ENCODE measurements at places on chromosomes 4 and X. TPM values are rescaled to one million over a fixed set of nuclear protein-coding genes. Genes with fewer than 3 reads are reported as not detected.

DNA sequence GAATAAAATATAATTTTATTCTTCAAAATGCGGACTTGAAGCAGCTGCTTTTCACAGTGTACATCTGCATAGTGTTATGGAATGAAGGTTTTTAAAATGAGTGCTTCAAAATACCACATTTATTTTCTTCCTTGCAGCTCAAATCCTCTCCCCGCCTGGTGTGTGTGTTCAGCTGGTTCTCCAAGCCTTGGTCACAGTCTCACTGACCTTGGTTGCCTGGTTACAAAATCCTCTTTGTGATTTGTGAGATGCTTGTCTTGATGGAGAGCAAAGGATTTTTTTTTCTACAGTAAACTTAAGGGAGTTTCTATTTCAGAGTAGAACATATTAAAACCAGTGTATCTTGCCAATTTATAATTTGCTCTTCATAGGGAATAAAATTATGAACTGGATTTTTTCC lies 139.2 kb downstream of the PCDH18 start:
- DNase-seq: no peak

DNA sequence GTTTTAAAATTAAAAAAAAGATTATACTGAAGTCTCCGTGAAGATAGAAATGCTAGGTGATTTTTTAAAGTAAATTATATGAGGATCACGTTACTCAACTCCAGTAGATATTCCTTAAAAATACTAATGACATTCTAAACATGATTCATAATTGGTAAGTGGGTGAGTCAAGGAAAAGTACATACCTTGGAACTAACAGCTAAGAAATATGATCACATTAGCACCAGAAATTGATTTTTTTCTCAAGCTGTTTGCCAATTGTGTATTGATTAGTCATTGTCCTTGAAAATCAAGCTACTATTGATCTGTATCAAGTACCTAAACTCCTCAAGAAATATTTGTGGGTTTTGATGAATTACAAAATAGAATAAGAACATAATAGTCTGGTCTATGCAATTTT lies 362.6 kb upstream of the PPP1R2C start:
- no peak for DNase-seq

DNA sequence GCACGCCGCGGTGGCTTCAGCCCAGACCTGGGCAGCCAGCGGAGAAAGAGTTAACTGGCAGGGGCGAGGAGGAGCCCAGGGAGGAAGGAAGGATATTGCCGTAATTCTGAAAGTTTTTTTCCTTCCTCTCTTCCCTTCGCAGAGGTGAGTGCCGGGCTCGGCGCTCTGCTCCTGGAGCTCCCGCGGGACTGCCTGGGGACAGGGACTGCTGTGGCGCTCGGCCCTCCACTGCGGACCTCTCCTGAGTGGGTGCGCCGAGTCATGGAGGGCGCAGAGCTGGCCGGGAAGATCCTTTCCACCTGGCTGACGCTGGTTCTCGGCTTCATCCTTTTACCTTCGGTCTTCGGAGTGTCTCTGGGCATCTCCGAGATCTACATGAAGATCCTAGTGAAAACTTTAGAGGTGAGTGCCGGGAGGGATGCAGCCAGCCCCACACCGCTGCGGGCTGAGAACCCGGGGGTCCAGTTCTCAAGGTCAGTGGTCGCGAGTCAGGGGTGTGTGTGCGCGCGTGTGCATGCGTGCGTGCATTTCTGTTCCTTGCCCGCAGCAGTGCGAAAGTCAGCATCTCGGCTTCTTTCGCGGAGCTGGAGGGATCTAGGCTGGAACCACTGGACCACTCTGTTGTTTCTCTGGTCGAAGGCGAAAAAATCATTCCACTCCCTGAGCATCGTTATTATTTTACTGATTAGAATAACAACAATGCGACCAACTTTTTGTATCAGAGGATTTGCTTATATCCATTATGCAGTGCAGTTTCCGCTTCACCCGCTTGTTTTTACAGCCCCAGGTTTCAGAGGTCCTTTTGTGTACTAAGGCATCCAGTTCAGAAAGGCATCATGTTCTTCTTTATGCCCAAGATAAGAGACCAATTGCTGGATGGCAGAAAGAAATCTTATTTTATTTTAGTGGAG lies 709 bp downstream of the GPAT3 start:
- DNase-seq: no peak

- no peak for DNase-seq
These were observed 132.2 kb downstream of the STIM2 start for GRCh38 chr4:26992657-26993361.

- no peak for DNase-seq
These were observed 309.5 kb upstream of the CPXCR1 start for GRCh38 chrX:88437563-88437962.

DNA sequence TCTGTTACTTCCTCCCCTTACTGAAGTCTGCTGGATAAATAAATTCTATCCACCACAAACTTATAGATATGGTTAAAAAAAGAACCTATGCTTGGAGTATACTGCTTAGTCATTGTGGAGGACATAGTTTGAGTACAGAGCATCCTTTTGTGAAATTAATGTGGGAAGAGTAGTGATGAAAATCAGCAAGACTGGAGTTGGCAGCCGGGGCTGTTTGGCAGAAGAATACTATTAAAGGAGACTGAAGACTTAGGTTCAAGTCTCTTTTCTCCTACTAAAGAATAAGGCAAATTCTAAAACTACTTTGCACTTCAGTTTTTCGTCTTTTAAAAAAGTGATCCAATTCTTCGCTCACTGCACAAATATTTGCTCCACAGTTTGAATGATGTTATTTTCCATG lies 326.6 kb upstream of the ATOH1 start:
- DNase-seq: no peak

GRCh38 chrX:2313864-2314640 lies 186.7 kb downstream of the DHRSX start:
- DNase-seq: no peak

- no peak for DNase-seq
These were observed 240.4 kb upstream of the BMP3 start for GRCh38 chr4:80790152-80790551.

DNA sequence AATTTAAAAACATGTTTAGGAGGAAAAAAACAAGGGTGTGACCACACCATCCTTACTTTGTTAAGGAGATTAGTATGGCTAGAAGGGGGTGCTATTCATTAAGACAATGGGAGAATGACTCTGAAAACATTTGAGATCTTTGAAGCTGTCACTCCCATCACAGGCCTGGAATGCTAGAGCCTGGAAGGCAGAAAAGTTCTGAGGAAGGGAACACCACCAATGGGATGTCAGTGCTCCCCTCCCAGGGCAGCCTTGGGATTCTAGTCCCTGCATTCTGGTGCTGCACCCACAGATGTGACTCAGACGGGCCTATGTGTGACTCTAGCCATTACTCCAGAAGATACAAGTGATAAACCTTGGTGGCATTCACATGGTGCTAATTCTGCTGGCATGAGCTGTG lies 162.2 kb upstream of the ANXA10 start:
- DNase-seq: no peak

DNA sequence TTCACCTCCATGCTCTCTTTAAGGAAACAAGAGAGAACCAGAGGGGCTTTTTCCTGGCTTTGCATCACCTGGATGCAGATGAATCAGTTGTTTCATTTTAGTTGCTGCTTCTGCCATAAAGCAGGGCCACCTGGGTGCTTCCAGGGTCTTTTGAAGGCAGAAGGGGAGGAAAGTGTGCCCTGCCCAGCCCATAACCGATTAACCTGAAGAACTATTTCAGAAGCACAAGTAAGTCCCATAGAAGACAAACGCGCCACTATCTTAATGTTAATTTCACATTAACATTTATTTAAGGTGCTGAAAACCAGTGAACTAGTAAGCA lies 32.1 kb downstream of the IRF2 start:
- no peak for DNase-seq

DNA sequence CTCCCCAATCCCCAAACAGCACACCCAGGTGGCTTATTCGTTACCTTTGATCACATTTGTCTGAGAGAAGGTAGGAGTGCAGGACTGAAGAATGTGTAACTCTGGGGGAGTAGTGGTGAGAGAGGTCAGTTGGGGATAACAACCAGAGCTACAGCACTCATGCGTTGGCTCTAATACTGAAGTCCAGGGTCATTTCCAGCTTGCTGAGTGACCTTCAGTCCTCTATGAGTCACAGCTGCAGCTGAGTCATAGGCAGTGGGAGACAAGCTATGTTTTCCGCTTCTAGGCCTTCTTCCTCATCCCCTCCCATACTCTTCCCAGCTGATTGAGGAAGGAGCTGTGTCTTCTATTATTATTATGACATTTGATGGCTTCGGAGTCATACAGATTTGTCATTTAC lies 31.6 kb upstream of the CT47C1 start:
- no peak for DNase-seq

DNA sequence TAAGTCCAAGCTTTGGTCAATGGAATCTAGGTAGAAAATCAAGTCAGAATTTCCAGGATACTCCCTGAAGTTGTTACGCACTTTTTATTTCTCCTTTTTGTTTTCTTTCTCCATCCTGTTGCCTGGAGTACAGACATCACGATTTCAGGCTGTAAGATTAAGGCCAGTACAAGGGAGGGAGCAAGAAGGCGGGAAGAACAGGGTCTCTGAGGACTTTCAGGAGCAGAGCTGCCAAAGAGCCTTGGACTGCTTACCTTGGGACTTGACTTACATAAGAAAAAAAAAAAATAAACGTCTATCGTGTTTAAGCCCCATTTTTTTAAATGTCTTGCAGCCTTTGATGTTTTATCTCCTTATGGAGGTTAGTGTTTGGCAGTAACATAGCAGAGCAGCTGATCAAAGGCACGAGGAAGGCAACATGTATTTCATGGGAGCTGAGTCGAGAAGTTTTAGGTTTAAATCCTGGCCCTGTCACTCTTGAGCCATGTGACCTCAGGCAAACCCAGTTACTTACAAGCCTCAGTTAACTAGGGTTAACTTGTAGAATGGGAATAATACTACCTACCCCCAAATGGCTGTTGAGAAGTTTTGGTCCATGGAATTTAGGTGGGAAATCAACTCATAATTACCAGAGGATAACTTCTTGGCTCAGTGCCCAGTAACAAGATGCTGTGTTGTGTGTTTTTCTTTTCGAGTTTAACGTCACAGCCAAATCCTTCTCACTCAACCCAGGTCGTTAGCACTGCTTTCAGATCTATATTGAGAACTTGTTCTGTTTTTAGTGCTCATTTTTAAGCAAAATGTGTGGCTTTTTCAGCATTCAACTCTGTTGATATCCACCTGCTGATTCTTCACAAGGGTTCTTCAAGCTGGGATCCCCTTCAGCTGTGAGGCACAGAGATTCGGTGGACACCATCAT lies 106.8 kb downstream of the CLNK start:
- no peak for DNase-seq

GRCh38 chrX:13522811-13523210 lies 46.6 kb upstream of the EGFL6 start:
- no peak for DNase-seq

DNA sequence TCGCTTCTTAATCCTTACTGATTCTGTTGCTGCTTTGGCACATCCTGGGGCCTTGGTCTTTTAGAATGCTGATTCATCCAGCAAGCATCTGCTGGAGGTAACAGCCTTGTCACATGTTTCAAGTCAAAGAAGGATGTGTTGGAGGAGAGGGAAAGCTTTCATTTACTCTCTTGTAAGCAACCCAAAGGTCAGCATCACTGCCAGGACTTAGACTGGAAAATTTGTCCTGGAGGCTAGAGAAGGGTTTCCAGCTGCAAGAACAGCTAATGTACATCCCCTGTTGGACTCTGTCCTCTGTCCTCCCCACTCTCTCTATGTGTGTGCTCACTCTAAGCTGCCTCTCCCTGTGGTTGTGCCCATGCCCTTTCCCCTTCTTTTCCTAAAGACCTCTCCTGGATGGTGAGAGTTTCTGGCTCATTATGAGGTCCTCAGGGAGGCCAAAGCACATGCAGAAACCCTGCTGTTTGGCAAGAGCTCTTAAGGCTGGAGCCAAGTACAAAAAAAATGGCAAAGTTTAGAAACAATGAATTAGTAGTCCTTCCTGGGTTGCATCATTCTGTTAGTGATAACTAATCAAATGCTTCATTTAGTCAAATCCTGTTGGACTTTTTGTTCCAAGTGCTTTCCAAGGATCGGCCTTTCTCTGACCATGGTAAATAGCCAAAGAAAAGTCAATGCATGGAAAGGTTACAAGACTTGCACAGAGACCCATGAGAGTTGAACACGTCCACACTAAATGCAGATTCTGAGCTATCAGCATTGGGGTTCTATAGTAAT lies 13.4 kb upstream of the SRPX start:
- no peak for DNase-seq

DNA sequence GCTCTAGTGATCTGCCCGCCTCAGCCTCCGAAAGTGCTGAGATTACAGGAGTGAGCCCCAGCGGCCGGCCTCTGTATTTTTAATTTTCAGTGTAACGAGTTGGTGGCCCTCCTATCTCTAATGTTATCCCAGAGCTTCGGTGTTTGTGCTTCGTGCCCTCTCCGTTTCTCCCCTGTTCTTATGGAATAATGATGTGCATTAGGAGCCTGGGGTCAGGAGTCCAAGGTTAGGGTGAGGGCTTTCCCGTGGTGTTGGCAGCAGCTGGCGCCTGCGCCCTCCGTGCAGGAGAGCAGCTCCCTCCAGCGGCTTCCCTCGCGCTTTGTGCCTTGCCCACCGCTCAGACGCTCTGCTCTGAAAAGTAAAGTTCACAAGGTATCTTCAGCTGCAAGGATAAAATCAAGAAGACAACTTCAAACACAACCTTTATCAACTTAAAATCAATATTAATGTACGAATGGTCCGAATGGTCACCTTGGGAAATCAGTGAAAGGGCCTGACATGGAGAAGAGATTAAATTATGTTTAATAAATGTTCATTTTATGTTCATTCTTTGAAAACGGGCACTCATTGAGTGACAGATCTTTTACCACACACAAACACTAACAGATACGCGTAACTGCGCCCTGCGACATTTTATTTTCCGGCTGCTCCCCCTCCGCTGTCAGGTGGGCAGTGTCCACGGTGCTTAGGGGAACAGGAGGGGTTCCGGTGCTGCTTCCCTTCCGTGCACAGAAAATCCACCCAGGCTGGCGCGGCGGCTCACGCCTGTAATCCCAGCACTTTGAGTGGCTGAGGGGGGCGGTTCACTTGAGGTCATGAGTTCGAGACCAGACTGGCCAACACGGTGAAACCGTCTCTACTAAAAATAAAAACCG lies 62.4 kb downstream of the TRAPPC11 start:
- DNase-seq: peak; percentile 53

TCEAL2 gene
- 11.7 TPM for total RNA-seq

ZMAT1 gene
- 23.1 TPM for total RNA-seq

DAPP1 gene
- 25.3 TPM for total RNA-seq

MAD2L1 gene
- 1.4 TPM for total RNA-seq

PACRGL gene
- 36.9 TPM for total RNA-seq

SLC6A14 gene
- total RNA-seq: 0.57 TPM

NSUN7 gene
- total RNA-seq: 8.5 TPM

RAI2 gene
- total RNA-seq: 28.0 TPM

DCAF12L1 gene
- 0.10 TPM for total RNA-seq

OPHN1 gene
- 11.4 TPM for total RNA-seq

FGF2 gene
- 12.2 TPM for total RNA-seq

MOSPD2 gene
- total RNA-seq: 25.2 TPM

KCTD8 gene
- 1.0 TPM for total RNA-seq
